ENCODE measurements at places on chromosomes 13 and 19.

DNA sequence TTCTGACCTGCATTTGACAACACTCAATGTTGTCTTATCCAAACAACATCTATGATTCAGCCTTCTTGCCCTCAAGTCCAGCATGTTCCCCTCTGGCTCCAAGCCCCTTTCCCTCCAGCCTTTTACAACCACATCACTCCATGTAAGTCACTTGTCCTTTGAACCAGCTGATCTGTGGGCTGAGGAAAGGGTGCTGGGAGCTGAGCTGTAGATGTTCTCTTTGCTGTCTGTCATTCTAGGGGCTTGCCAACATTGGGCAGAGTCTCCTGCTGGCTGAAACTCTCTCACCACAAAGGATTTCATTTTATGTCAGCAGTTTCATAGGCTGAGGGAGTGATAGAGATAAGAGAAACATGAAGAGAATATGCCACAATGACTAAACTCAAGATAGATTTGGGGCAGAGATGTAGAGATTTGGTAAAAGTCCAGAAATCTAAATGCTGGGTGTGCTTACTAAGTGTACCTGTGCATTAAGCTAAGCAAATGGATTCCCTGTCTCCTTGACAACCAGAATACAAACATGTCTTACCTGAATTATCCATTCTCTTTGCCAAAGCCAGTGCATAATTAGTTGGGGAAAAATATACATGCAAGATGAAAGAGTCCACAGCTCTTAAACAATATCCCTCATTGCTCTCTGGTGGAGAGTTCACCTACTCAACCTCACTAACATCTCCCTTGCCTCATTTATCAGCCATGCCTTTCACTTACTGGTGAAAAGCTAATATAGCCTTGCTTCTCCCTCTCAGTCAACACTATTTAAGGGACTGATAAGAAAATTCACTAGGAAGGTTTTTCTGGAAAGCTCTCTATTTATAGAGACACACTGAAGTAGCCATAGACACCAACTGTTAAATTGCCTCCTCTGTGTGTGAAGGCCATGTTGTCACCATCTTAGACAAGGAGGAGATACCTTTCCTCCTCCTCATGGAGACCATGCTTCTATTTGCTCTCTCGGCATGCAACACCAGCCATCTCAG, 175.5 kb upstream of the SERP2 start:
- no peak for DNase-seq

GRCh38 chr13:79141082-79141481, 265.0 kb downstream of the RBM26 start:
- DNase-seq: no peak

- DNase-seq: no peak
These were observed 385.8 kb downstream of the SLITRK1 start for GRCh38 chr13:83496501-83496900.

DNA sequence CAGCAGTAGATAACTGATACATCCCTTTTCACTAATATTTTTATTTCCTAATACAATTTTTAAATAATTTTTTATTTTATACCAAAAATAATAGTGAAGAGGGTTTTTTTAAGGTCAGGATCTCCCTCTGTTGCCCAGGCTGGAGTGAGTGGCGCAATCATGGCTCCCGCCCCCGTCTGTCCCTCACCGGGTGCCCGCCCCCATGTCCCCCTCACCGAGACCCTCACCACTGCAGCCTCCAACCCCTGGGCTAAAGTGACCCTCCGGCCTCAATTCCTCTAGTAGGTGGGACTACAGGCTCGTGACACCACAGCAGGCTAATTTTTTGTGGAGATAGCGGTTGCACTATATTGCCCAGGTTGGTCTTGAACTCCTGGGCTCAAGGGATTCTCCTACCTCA, 17.8 kb upstream of the ZNF846 start:
- no peak for DNase-seq

- DNase-seq: no peak
These were observed 3.7 kb downstream of the ZNF85 start for GRCh38 chr19:20926796-20927195.

DNA sequence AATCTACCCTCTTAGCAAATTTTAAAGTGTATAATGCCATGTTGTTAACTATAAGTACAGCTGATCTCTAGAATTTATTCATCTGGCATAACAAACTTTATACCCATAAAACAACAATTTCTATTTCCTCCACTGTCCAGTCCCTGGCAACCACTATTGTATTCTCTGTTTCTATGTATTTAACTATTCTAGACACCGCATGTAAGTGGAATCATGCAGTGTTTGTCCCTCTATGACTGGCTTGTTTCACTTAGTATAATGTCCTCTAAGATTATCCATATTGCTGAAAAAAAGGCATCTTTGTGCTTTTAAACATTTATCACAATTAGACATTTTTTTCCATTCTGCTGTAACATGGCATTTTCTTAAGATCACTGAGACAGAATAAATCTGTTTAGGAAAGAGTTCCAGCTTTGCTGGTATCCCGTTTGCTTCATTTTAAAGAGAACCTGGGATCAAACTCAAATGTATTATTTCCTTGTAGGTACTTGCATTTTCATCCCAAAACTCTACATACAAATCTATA, 1191.0 kb downstream of the SLITRK5 start:
- DNase-seq: no peak

GRCh38 chr19:48837051-48837524, 797 bp upstream of the HSD17B14 start:
- DNase-seq: peak; percentile 92

GRCh38 chr19:6421075-6422014, 3.3 kb downstream of the KHSRP start:
- no peak for DNase-seq

DNA sequence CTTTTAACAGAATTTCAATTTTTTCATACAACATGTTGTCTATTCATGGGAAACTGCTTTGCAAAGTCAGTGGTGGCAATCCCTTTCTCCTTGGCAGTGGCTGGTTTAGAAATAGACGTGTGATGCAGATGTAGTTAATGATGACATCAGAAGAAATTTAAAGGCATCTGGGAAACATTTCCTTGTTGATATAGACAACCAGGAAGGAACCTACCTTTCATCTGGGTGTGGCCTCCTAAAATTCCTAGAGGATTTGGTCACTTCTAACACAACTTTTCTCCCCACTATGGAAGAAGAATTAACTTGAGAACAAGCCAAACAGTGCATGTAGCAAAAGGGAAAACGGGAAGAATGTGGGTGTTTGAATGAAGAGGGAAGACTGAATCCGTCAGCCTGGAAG, 102.8 kb downstream of the EFNB2 start:
- peak; percentile 13 for DNase-seq

DNA sequence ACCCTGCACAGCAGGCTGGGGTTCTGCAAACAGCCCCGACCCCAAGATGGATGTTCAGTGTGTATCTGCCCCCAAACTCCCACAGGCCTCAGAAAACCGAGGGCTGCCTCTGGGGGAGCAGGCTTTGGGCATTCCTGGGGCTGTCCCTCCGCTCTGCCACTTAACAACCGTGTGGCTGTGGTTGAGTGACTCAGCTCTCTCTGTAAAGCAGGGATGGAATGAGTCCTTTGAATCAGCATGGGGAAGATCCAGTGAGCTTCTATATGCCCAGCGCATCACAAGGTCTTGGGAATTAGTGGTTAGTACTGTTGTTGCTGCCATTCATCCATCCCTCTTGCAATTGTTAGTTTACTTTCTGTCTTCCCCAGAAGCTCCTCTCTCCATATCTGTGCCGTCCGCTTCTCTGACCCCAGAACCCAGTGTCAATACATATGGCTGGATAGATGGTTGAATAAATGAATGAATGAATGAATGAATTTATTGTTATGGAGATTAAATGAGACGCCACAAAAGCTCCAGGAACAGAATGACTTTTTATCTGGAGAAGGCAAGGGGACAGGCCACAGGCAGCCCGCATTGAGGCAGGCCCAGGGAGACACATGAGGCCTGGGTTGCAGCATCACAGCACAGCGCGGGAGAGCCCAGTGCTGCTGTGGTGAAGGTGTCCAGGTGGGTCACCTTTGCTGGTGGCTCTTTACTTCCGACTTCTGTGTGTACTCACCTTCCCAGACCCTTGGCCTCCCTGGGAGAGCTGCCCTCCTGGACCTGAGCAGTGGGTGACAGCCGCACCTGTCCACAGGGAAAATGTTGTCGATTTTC, 89.2 kb downstream of the RGCC start:
- DNase-seq: peak; percentile 89

DNA sequence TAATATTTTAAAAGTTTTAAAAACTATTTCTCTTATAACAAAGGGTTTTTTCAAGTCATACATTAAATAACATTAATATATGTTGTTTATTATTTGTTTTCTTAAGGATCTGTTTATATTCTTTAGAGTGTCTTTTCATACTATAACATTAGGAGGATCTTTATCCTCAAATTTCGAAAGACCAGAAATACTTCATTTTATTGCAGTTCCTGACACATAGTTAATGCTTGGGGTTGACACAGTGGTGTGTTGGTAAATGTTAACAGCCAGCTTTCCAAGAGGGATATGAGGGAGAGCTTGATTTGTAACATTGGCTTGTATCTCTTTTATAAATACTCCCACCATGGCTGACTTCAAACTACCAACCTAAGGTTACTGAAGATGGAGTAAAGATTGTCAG, 126.6 kb upstream of the KLF5 start:
- no peak for DNase-seq

DNA sequence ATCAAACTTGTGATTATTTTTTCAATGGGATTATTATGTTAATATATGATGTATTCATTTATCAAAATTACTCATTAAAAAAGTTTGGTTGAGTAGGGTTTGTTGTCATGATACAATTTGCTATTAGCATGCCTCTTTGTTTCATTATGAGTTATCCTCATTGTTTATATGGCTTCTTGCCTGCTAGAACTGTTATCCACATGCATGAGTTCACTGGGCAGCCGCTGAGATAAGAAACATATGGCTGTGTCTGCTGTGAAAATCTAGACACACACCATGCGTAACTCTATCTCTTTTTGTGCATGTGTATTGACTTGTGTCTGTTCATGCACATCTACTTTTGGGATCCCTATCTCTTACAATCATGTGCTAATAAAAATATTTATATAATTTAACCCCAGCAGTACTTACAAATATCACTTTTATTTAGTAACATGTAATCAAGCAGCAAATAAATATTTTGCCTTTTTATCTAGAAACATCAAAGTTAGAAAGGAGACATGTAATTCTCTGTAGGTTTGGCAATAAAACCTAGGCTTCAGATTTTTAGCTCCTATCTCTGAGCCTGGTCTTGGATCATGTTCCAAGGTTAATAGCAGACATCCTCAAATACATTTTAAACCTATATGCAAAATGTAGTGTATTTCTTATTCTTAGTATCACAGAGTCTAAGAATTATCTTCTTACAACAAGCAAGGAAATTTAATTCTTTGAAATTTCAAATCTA, 11.2 kb upstream of the KLF12 start:
- peak; percentile 50 for DNase-seq

Measured in fibroblast of skin of right quadriceps (primary cell).